ENCODE measurements at places on chromosomes 1 and 21.

GRCh38 chr1:43435146-43436145 lies 18.3 kb downstream of the HYI start:
- no peak for DNase-seq

DNA sequence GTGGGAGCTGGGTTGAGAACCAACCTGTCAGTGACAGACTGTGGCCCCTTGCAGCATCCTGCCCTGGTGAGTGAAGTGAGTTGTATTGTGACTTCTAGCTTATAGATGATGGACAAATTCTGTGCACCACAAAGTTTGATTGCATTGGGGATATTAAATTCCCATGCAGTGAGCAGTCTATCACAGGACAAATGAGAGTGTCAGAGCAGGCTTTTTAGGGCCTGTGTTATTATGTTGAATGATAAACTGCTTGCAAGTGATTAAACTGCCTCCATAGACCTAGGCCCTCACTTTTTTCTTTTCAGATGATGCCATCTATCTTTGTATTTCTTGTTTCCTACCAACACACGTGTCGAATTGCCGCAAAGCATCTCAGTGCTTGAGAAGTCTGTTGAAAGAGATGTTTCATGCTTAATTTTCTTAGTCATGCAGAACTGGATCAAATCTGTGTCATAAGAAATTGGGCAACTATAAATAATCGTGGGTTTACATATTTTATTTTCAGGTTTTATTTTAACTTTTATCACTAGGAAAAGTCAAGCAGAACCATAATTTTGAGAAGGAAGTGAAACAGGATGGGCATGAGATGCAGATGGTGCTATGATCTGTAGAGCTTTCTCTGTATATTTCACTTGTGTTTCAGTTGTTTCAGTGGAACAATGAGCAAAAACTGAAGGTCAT lies 199.2 kb downstream of the S1PR1 start:
- no peak for DNase-seq

DNA sequence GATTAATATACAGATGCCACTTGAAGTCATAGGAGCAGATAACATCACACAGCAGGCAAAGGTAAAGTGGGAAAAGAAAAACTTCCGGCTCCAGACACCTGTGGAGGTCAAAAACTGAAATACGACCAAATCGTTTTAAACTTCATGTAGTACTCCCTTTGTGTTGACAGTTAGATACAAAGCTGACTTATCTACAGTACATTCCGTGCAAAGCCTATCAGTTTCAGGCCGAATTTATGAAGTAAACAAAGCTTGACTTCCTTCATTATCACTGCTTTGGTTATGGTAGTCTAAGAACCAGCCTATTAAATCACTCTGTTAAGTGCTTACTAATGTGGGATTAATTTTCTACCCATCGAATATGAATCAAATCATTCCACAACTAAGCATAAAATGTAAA lies 156.3 kb downstream of the SMYD3 start:
- DNase-seq = no peak

GRCh38 chr1:43991200-43991475 lies 261 bp upstream of the CCDC24 start:
- no peak for DNase-seq

- DNase-seq = no peak
Observed at GRCh38 chr1:2021550-2021949, 2.4 kb downstream of the GABRD start.

DNA sequence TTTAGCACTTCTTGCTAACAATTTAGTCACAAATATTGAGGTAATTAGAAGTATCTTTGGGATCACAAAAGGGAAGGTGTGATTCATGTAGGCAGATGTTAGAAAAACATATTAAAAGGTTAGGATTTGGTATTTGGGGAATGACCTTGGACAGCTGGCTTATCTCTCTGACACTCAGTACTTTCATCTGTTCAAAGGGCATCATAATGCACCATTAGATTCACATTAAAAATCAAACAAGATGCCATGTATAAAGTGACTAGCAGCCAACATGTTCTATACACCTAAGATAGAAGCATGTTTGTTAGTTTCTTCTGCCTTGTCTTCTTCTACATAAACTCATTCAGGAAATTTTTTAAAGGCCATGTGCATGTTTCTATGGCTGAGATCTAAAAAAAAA lies 56.5 kb upstream of the ESRRG start:
- no peak for DNase-seq

GRCh38 chr1:23803674-23804073 lies 3.1 kb upstream of the GALE start:
- no peak for DNase-seq
